Left lobe of liver (tissue), 2 donors: ENCODE measurements at places on chromosomes 16 and 17. TPM values are rescaled to one million over a fixed set of nuclear protein-coding genes. Genes with fewer than 3 reads are reported as not detected.

KRT25 gene
- not detected for total RNA-seq

CAPN15 gene
- total RNA-seq = 31.6 TPM

KRT28 gene
- total RNA-seq = not detected

IRX3 gene
- total RNA-seq = 1.4 TPM

PRRT2 gene
- 0.33 TPM for total RNA-seq

PRSS53 gene
- 4.4 TPM for total RNA-seq

FOXL1 gene
- total RNA-seq = 0.28 TPM

GOSR1 gene
- total RNA-seq = 23.2 TPM

CACNG5 gene
- total RNA-seq = not detected

TMIGD1 gene
- total RNA-seq = not detected

KRT14 gene
- not detected for total RNA-seq

TMEM97 gene
- 29.6 TPM for total RNA-seq

KCTD5 gene
- 7.8 TPM for total RNA-seq

PLLP gene
- 7.5 TPM for total RNA-seq

NATD1 gene
- 5.9 TPM for total RNA-seq

KREMEN2 gene
- not detected for total RNA-seq

SLC6A2 gene
- not detected for total RNA-seq

LAT gene
- 3.5 TPM for total RNA-seq

LRRC46 gene
- total RNA-seq = 0.40 TPM
